ENCODE measurements at places on chromosomes 16 and 17.
A peak's percentile ranks its signal among the peaks of the same experiment; 100 is the strongest.

GRCh38 chr16:48491517-48491916, 106.3 kb upstream of the SIAH1 start:
- peak; percentile 74 for DNase-seq

GRCh38 chr16:11078812-11079459, 134.6 kb downstream of the CLEC16A start:
- no peak for DNase-seq

GRCh38 chr17:44353672-44354331, 8.7 kb downstream of the GRN start:
- DNase-seq, result no peak

- no peak for DNase-seq
Measured at GRCh38 chr16:15483857-15484256, 49.5 kb downstream of the BMERB1 start.

GRCh38 chr16:75204410-75204758, 2.6 kb downstream of the CTRB2 start:
- no peak for DNase-seq

DNA sequence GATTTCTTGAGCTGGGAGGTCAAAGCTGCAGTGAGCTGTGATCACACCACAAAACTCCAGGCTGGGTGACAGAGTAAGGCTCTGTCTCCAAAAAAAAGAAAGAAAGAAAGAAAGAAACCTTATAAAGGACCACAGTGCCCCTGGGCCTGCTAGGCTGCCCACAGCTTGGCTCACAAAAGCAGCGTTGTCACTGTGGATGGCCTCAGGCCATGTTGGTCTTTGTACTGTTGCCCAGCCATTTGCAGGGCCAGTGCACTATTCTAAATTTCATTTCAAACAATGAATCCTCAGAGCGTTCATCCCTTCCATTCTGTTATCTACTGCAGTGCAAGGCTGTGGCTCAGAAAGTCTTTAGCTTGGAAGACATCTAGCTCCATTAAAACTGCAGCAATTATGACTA, 208.4 kb downstream of the SLC39A11 start:
- peak; percentile 91 for DNase-seq

- DNase-seq, result no peak
Measured at GRCh38 chr17:65404761-65405160, 156.7 kb downstream of the AXIN2 start.

- peak; percentile 9 for DNase-seq
Measured at GRCh38 chr16:54417384-54417783, 130.8 kb upstream of the IRX3 start.

DNA sequence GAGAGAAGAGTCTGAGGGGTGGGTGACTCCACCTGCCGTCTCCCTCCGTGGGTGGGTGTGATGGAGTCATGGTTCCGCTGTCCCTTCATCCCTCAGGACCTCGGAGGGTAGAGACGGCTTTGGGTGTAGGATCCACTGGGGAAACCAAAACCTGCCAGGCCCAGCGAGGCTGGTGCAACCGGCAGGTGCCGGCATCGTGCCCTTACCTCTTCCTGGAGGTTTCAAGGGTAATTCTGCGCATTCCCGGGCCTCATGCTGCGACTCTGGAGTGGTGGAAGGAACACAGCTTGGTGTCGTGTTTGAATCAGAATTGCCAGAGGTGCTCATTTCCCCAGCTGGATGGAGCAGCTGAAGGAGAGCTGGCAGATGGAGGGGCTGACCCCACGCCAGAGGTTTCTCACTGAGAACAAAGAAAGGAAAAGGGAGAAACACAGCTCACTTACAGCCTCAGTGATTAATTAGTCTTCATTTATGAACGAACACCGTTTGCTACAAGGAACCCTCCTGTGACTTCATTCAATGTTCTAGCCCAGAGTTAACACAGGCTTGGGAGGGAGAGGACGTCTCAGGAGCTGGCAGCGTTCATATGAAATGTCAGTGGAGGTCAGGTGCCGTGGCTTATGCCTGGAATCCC, 16.3 kb upstream of the ATP2A3 start:
- no peak for DNase-seq

DNA sequence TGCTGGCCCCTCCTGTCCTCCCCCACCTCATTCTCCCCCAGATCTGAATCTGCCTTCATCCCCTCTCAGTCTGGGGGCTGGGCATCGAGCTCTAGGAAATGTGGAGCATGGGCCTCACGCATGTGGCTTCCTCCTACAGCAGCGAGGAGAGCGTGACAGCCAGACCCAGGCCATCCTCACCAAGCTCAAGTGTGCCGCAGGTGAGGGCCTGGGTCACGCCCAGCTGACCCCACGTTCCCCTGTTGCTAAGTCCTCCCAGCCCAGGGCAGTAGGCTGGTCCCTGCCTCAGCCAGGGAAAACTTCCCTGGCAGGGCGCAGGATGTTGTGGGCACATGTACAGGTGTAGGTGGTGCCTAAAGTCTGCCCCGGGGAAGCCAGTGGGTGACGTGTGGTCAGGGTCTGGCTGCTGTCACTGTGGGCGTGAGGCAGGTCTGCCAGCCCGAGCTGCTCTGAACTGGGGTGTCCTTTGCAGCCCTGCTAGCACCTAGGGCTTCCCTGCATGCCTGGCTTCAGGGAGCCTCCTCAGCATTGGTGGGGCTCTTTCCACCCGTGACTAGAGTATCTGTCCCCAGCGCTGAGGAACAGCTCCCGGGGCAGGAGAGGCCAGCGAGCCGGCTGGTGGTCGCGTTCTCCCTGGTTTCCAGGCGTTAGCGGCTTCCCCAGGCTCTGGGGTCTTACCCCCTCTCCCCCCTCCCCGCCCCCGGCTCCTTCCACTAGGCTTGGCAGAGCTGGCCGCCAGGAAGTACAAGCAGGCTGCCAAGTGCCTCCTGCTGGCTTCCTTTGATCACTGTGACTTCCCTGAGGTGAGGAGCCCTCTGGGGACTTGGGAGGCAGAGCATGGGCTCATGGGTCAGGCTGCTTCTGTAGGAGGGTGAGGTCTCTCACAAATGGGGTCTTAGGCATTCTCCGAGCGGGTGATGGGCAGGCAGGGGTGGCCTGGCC, 3.6 kb downstream of the GPS1 start:
- no peak for DNase-seq

GRCh38 chr17:37392024-37392590, 14.5 kb downstream of the ACACA start:
- DNase-seq, result no peak

DNA sequence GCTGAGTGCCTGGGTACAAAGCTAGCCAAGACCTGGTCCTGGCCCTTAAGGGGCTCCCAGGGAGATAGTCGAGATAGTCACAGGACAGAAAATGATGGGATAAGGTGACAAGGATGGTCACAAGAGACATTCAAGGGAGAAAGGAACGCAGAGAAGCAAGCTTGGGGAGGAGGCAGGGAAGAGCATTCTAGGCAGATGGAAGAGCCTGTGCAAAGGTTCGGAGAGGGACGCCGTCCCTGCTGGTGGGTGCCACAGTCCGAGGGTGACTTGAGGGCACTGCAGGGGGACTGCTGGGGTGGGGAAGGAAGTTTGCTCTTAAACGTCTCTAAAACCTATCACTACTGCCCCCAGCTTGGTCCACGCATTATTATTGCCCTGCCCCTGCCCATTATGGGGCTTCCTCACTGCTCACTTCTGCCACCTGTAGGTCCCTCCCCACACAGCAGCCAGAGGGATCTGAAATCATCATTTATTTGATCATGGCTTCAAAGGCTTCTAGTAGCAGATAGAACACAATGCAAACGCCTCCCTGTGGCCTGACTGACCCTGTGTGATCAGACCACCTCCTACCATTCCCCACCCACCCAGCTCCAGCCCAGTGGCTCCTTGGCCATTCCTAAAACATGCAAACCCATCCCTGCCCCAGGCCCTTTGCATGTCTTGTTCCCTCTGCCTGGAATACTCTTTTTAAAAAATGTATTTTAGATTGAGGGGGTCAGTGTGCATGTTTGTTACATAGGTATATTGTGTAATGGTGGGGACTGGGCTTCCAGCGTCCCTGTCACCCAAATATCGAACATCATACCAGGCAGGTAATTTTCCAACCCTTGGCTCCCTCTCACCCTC, 60.3 kb downstream of the RMI2 start:
- no peak for DNase-seq

- DNase-seq, result no peak
Measured at GRCh38 chr17:83118071-83118841, 38.8 kb downstream of the METRNL start.

GRCh38 chr16:58088091-58088490, 41.1 kb downstream of the CFAP20 start:
- no peak for DNase-seq

GRCh38 chr16:9049241-9049640, 42.2 kb upstream of the HAPSTR1 start:
- DNase-seq, result no peak

- DNase-seq, result no peak
Measured at GRCh38 chr17:279776-280175, 72.8 kb downstream of the RPH3AL start.

- DNase-seq, result no peak
Measured at GRCh38 chr17:50601823-50602375, 32.8 kb upstream of the ABCC3 start.

Data from putamen (tissue), 1 donor.